ENCODE measurements at places on chromosomes 2 and 18.

- no peak for DNase-seq
Measured at GRCh38 chr2:105184420-105184819, 57.1 kb upstream of the GPR45 start.

- no peak for DNase-seq
Measured at GRCh38 chr2:136422512-136422911, 304.6 kb upstream of the CXCR4 start.

GRCh38 chr2:112674229-112674628, 28.5 kb downstream of the SLC20A1 start:
- no peak for DNase-seq

DNA sequence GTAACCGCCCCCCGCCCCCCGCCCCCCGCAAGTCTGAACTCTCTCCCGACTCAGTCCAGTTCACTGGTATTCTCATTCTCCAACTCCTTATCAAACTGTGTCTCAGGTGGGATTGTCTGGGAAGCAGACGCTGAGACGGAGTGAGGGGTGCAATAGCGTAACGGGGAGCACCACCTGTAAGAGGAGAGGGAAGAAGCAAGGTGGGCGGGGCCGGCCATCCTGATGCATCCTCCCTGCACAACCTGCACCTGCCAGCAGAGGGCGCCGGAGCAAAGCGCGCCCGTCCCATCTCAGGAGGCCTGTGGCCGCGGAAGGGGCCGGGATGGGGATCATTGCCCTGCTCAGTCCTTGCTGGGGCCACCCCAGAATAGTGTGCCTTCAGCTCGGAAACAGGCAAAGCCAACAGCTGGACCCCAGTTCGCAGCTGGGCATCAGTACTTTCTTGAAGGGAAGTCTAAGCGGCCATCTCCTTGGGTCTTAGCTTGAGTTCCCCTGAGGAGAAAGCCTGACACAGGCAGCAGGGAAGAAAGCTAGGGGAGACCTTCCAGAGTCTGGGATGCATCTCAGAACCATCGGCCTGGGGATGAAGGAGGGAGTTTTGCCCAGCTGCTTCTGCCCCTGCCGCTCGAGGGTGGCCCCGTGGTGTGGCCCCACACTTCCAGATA, 208.0 kb downstream of the TFCP2L1 start:
- no peak for DNase-seq

DNA sequence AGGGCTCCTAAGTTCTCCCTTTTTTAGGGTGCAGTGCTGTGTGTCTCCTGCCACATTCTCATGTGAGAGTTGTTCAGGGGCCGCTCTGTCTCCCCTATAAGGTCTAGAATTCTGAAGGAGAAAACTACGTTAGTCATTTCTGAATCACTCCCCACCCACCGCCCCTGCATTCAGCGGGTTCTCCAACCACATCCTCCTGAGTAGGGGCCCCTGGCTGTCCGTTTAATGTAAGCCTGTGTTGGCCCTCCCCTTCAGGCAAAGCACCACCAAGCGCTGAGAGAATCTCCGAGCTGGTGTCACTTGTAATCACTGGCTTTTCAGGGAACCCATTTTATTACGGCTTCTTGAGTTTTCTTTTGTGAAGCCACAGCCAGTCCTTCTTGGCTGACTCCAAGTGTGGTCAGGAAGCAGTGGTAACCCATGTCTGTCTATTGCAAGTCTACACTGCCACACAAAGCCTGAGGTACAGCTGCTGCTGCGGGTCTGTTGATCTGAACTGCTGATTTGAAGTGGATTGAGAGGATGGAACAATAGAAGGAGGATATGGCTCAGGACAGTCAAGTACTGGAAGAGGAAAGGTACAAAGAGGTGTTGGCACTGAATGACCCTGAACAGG, 16.9 kb downstream of the LCT start:
- no peak for DNase-seq

DNA sequence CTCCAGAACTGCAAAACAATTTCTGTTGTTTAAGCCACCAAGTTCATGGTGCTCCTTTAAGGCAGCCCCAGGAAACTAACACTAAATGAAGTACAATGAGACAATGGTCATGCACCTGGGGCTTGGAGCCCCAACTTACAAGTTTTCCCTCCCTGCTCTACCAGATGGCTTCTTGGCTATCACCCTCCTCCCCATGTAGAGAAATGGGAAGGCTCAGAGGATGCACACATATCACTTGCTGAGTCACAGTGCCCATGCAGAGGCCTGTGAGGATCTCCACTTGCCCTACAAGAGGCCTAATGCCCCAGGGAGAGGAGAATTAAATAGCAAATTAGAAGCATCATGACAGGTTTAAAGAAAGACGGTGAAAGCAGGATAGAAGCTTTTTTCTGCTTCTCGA, 270.9 kb downstream of the TTC32 start:
- DNase-seq = no peak

DNA sequence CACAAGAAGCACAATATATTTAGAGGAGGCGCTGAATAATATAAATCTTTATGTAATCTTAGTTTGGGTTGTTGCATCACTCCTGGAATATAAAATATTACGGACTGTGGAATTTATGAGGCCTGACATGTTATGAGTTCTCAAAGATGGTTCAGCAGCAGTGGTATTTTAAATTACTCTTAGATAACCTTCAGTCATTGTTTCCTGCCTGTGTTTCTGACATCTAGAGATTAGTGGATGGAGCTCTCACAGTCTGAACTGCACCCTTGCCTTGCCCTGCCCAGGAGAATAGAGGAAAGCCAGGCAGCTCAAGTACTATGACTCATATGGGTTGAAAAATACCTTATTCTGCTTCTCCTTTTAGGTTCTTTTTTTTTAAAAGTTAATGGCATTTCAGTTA, 70.0 kb downstream of the ACSL3 start:
- no peak for DNase-seq

GRCh38 chr2:236718207-236718992, 148.8 kb downstream of the ACKR3 start:
- DNase-seq = no peak

DNA sequence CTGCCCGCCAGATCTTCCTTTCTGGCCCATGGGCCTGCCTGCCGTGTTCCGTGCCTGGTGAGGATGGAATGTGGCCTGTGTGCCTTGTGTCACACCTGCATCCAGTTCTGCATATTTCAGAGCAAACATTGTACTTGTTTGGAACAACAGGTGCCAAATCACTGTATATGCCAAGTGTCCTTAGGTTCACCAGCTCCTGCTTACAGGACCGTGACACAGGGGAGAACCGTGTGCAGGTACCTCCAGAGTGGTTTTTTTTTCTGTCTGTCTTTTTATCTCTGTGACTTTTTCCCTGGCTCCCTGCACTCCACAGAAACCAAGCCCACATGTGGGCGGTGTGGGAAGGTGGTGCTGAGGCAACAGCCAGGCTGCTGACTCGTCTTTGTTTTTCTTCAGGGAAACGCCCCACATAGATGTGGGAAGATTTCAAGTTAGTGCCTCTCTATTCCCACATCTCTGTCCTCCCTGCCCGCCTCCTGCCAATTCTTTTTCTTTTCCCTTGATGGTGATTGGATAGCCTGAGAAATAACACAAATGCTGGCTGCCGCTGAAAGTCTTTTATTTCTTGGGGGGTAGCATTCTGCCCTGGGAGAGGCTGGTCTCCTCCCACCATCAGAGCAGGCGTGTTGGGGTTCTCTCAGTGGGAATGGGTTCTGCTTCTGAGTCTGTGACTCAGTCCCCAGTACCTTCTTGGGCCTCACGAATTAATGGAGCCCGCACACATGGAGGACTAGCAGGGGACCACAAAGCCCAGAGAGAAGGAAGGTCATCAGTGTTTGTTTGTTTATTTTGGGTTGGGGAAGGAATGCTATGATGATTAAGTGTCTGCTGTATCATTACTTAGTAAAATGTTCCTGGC, 21.4 kb downstream of the GRHL1 start:
- no peak for DNase-seq

- no peak for DNase-seq
Measured at GRCh38 chr2:68302281-68302875, 17.4 kb downstream of the CNRIP1 start.

- DNase-seq = no peak
Measured at GRCh38 chr18:56522816-56523215, 115.6 kb downstream of the TXNL1 start.

DNA sequence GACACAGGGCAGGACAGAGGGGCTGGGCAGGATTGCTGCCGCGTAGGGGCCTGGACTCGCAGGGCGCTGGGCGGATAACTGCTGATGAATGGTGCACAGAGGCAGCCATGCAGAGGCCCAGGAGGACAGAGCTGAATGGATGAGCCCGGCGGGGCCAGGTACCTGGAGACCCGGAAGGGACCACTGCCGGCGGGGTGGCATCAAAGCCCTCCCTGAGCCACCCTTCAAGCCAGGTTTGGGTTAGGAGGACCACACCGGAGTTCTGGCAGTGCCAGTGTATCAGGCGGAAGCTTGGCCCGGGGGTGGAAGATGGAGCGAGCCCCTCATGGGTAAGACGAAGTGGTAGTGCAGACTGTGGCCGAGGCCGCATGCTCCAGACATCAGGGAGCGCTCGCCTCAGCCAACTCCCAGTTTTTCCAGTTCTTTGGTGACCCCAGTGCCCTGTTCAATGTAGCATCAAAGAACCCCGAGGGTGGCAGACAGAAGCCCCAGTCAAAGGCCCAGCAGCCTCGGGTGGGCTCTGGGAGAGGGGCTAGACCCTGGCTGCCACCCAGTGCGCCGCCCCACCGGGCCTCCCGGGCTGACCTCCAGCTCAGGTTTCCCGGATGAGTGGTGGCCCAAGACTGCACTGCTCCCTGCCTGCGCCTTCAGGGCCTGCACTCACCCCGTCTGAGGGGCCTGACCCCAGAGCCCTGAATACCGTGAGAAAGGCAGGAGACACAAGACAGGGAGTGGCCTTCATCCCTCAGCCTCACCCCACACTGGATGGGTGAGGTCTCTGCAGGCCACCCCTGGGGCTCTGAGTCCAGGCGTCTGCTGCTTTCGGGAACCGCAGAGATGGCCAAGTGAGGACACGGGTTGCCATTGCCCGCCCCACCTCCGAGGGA, 50.9 kb downstream of the ACAA2 start:
- no peak for DNase-seq

DNA sequence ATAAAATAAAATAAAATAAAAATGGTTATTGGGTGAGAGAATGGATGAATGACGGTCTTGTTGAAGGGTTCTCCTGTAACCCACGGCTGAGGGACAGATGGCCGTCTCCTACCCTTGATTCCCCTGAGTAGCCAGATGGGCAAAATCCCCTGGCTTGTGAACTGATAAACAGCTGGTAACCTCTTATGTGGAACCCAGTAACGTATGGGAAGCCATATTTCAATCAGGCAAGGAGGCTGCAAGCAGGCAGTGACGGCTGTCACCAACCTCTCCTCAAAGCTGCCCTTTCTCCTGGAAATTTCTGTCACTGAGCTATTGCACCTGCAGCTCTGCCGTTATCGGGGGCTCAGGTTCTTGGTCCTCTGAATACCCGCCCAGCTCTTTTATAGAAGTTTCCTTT, 165.3 kb upstream of the SMAD2 start:
- DNase-seq = no peak

GRCh38 chr18:63749489-63749888, 25.7 kb upstream of the SERPINB7 start:
- no peak for DNase-seq
